ENCODE measurements at places on chromosomes 4 and X.

GRCh38 chr4:182828360-182829025, 88.7 kb downstream of the DCTD start:
- H3K36me3 ChIP-seq: no peaks in the 10 kb centered on the region
- no peak overlapping the region for H3K4me3 ChIP-seq
- H3K27ac ChIP-seq: no peak overlapping the region

GRCh38 chr4:38387348-38387747, 276.7 kb upstream of the KLF3 start:
- peaks cover 29% of the 10 kb centered on the region for H3K4me1 ChIP-seq
- no peaks in the 10 kb centered on the region for H3K36me3 ChIP-seq
- H3K4me3 ChIP-seq: peak overlapping the region; percentile 22
- peak overlapping the region; percentile 42 for H3K27ac ChIP-seq
- H3K27me3 ChIP-seq: no peaks in the 10 kb centered on the region
- peak; percentile 65 for DNase-seq

DNA sequence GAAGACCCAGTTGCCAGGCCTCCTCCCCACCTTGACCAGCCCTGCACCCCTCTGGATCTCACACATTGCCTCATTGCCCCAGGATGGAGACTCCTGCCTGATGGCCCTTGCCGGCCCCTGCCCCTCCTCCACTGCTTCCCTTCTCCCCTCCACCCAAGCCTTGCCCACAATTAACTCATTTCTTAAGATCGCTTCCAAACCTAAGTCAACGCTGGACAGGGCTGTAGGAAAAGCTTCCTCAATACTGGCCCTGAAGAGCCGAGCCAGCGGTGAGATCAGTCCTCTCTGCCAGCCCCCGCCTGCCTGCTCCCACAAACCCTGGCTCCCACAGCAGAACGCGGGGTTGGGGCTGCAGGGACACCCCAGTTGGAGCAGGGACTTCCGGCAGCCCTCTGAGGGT, 7.5 kb upstream of the HAUS7 start:
- no peaks in the 10 kb centered on the region for H3K27me3 ChIP-seq
- peak overlapping the region; percentile 92 for H3K27ac ChIP-seq
- peak overlapping the region; percentile 36 for H3K4me3 ChIP-seq
- no peak for DNase-seq

- H3K4me1 ChIP-seq: no peaks in the 10 kb centered on the region
- no peak for DNase-seq
- no peaks in the 10 kb centered on the region for H3K36me3 ChIP-seq
Measured at GRCh38 chr4:184191267-184191666, 26.4 kb downstream of the ENPP6 start.

DNA sequence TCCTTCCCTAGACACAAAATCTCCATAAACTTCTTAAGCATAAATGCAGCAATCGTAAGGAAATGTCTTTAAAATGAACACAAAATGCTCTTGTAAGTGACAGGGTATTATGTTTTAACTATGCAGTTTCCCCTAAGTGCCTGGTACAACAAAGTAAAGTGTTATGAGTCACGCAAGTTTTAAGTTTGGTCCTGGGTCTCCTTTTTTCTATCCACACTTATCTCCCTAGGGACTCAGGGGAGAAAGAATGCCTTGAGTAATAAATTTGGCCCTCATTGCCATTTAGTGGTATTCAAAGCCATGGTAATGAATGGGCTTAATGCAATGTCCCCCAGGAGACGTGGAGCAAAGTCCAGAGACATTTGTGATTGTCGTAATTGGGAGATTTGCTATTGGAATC, 149.1 kb downstream of the MAGEB17 start:
- DNase-seq: no peak
- H3K27ac ChIP-seq: no peak overlapping the region
- no peak overlapping the region for H3K4me3 ChIP-seq
- H3K27me3 ChIP-seq: no peaks in the 10 kb centered on the region
- H3K36me3 ChIP-seq: no peaks in the 10 kb centered on the region

DNA sequence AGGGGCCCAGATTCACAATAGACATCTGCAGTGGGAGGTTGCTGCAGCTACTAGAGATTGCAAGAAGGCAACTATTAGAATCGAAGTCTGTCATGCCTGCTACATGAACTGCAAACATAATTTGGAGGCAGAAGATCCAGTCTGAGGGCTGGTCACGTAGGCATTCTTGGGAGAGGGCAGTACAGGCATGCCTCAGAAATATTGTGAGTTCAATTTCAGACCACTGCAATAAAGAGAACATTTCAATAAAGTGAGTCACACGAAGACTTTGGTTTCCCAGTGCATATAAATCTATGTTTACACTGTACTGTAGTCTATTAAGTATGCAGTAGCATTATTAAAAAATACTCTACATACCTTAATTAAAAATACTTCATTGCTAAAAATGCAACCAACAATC, 585.8 kb upstream of the FAT1 start:
- H3K36me3 ChIP-seq: no peaks in the 10 kb centered on the region
- H3K4me3 ChIP-seq: no peak overlapping the region
- DNase-seq: no peak
- no peaks in the 10 kb centered on the region for H3K4me1 ChIP-seq

GRCh38 chrX:41441934-41442823, 5.0 kb upstream of the NYX start:
- peak overlapping the region; percentile 70 for H3K27ac ChIP-seq
- H3K36me3 ChIP-seq: no peaks in the 10 kb centered on the region
- peak overlapping the region; percentile 63 for H3K4me3 ChIP-seq
- peak; percentile 64 for DNase-seq

Measured in thoracic aorta (tissue), 2 donors.